ENCODE measurements at places on chromosomes 5 and 9. TPM values are rescaled to one million over a fixed set of nuclear protein-coding genes. Genes with fewer than 3 reads are reported as not detected.

SLC27A4 gene
- total RNA-seq: 21.9 TPM

TNC gene
- 45.0 TPM for total RNA-seq

PCDHA9 gene
- not detected for total RNA-seq

ANKRD55 gene
- total RNA-seq: 1.2 TPM

FOXD4L3 gene
- not detected for total RNA-seq

AK8 gene
- 0.21 TPM for total RNA-seq

TRAF1 gene
- 0.21 TPM for total RNA-seq

CCNI2 gene
- total RNA-seq: not detected

LCP2 gene
- 2.7 TPM for total RNA-seq

PCDHA1 gene
- total RNA-seq: 0.45 TPM

PCDHB11 gene
- 5.6 TPM for total RNA-seq

ENC1 gene
- 46.6 TPM for total RNA-seq

IL31RA gene
- total RNA-seq: 7.6 TPM

TAF11L10 gene
- total RNA-seq: not detected

TMEM174 gene
- not detected for total RNA-seq

PFN3 gene
- not detected for total RNA-seq

MRPL36 gene
- 95.5 TPM for total RNA-seq

NPR2 gene
- 0.25 TPM for total RNA-seq

GABRA6 gene
- total RNA-seq: 0.14 TPM

GNG10 gene
- total RNA-seq: 134 TPM

KIF24 gene
- total RNA-seq: 5.5 TPM

RLN2 gene
- total RNA-seq: not detected

SGTB gene
- total RNA-seq: 6.1 TPM

PCSK1 gene
- not detected for total RNA-seq

OGN gene
- not detected for total RNA-seq

MVB12B gene
- 1.4 TPM for total RNA-seq

CDO1 gene
- 0.74 TPM for total RNA-seq

ZNF484 gene
- total RNA-seq: 4.8 TPM

AMBP gene
- 6.6 TPM for total RNA-seq

NKD2 gene
- 2.8 TPM for total RNA-seq

BHMT2 gene
- total RNA-seq: not detected

SLC36A3 gene
- total RNA-seq: not detected

IGFBPL1 gene
- total RNA-seq: 0.58 TPM

PCDHB7 gene
- total RNA-seq: 6.9 TPM
